Stimulated activated CD4-positive, alpha-beta T cell treated with anti-CD3 and anti-CD28 coated beads, Interleukin-4, amount 100 ng/mL, for 24 hours (primary cell): ENCODE measurements at places on chromosomes 3 and 15.

GRCh38 chr15:101018450-101018849, 99.3 kb downstream of the LRRK1 start:
- DNase-seq = no peak

GRCh38 chr3:10047876-10048275, 21.6 kb downstream of the FANCD2 start:
- DNase-seq = no peak

DNA sequence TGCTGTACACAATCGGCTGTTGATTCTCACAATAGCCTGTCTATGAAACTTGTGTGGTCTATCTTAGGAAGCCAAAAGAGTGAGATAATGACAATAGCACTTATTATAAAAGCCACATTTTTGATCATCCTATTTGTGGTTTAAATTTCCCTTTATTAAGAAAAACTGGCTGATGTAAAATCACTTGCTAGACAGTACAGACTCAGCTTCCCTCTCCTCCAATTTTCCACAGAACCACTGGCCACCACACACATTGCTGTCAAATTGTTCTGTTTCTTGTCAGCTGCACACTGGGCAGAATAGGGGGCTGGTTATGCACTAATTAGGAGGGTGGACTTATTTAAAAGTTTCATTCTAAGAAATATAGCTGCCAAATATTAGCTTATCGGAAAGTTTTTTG, 425.9 kb downstream of the EPHA3 start:
- DNase-seq = no peak

- DNase-seq = no peak
Observed at GRCh38 chr3:189232790-189233189, 61.0 kb downstream of the TPRG1 start.

DNA sequence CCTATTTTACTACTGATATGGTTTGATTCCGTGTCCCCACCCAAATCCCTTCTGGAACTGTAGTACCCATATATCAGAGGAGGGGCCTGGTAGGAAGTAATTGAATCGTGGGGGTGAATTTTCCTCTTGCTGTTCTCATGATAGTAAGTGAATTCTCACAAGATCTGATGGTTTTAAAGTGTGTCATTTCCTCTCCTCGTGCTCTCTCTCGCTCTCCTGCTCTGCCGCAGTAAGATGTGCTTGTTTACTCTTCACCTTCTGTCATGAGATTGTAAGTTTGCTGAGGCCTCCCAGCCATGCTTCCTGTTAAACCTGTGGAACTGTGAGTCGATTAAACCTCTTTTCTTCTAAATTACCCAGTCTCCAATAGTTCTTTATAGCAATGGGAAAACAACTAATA, 81.2 kb upstream of the ZBTB20 start:
- DNase-seq = no peak

GRCh38 chr3:97636465-97636864, 128.1 kb upstream of the ARL6 start:
- no peak for DNase-seq

DNA sequence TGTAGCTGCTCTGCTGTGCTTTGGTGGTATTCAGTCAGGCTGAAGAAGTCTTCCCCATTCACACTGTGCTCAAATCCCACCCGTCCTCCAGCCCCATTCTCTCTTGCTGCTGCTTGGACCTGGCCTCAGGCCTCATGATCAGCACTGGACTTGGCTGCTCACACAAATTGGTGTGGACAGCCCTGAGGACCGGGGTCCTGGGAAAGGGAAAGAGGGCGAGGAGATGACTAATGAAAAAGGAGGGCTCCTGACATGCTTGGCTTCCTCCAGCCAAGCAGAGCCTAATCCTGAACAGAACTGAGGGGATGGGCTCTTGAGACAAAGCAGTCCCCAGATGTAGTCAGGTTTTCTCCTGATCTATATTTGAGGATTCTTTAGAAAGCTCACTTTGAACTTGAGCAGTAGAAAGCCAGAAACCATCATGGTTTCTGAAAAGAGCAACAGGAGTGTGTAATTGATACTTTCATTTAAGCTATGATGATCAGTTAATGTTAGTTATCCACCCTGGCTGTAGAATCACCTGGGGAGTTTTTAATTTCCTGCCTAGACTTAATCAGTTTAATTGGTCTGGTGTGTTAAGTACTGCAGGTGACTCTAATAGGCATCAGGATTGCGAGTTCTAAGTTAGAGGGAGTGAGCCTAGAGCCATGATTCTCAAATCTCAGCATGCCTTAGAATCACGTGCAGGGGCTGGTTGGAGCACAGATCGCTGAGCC, 79.4 kb upstream of the THBS1 start:
- no peak for DNase-seq

- DNase-seq = no peak
Observed at GRCh38 chr15:24075420-24076089, 388.4 kb upstream of the NDN start.
